ENCODE measurements at places on chromosomes 12 and 14. TPM values are rescaled to one million over a fixed set of nuclear protein-coding genes. Genes with fewer than 3 reads are reported as not detected.

DNA sequence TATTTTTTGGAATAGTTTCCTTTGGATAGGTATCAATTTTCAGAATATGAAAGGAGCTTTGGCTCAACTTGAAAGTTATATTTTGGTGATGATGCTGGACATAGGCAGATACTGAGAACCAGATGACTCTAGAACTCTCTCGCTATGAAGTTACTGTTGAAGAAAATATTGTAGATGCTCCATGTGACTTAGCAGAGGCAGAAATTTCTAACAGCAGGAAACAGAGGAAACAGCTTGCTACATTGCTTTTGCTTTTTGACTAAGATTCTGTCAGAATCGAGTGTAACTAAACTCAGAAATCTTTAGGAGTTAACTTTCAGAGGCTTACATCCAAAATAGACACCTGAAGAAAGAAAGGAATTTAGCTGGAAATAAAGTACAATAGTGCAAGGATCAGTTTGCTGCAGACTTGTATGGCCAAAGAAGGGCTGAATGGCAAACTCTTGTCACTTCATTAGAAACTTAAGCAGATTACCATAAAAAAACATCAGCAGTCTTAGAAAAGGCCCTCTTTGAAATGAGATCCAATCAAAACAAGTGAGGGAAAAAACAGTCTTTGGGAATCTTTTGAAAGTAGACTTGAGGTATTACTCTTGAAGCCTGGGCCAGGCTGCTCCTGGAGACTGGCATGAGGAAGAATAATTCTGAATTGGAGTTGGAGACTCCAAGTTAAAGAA lies 911.8 kb downstream of the FSCB start:
- H3K27ac ChIP-seq, result no peak overlapping the region
- DNase-seq, result no peak
- H3K4me3 ChIP-seq, result no peak overlapping the region
- H3K36me3 ChIP-seq, result no peaks in the 10 kb centered on the region

DNA sequence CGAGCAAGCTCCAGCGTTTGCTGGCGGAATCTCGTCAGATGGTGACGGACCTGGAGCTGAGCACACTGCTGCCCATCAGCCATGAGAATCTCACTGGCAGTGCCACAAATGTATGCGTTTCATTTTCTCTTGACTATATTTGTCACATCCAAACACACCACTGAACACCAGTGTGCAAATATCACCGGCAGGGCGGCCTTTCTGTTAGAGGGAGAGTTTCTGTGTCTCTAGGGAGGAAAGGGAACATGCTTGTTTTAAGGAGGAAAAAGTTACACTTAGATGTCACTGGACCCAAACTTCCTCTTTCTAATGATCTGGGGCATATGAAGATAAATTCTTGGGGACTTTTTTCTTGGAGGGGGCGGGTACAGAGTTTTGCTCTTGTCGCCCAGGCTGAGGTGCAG lies 21.9 kb upstream of the HIP1R start:
- H3K4me3 ChIP-seq, result no peak overlapping the region
- no peaks in the 10 kb centered on the region for H3K27me3 ChIP-seq
- no peak overlapping the region for H3K27ac ChIP-seq

NPAS3 gene
- total RNA-seq, result not detected

- no peak overlapping the region for H3K27ac ChIP-seq
- no peaks in the 10 kb centered on the region for H3K27me3 ChIP-seq
- H3K4me3 ChIP-seq, result no peak overlapping the region
- no peaks in the 10 kb centered on the region for H3K36me3 ChIP-seq
Measured at GRCh38 chr12:69916544-69917235, 91.7 kb downstream of the MYRFL start.

DNA sequence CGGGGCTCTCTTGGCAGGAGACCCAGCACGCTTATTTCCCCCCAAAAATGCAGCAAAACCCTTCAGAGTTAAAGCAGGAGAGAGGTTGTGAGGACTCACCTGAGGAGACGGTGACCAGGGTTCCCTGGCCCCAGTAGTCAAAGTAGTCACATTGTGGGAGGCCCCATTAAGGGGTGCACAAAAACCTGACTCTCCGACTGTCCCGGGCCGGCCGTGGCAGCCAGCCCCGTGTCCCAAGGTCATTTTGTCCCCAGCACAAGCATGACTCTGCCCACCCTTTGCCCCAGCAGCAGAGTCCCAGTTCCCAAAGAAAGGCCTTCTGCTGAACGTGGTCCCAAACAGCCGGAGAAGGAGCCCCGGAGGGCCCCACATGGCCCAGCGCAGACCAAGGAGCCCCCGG lies 337.7 kb downstream of the TMEM121 start:
- no peaks in the 10 kb centered on the region for H3K27me3 ChIP-seq
- H3K27ac ChIP-seq, result no peak overlapping the region
- no peaks in the 10 kb centered on the region for H3K36me3 ChIP-seq
- no peak overlapping the region for H3K4me3 ChIP-seq
- peaks cover 26% of the 10 kb centered on the region for H3K4me1 ChIP-seq
- no peak for DNase-seq

PEX5 gene
- total RNA-seq, result 31.3 TPM

TAS2R10 gene
- total RNA-seq, result 0.22 TPM

SENP1 gene
- 57.3 TPM for total RNA-seq

GRCh38 chr14:90681929-90682328 lies 134.3 kb downstream of the TTC7B start:
- no peak overlapping the region for H3K4me3 ChIP-seq
- no peak for DNase-seq
- peaks cover 8% of the 10 kb centered on the region for H3K4me1 ChIP-seq
- H3K27ac ChIP-seq, result no peak overlapping the region
- H3K36me3 ChIP-seq, result no peaks in the 10 kb centered on the region

- no peaks in the 10 kb centered on the region for H3K36me3 ChIP-seq
- no peak overlapping the region for H3K27ac ChIP-seq
- DNase-seq, result no peak
- H3K4me3 ChIP-seq, result no peak overlapping the region
- no peaks in the 10 kb centered on the region for H3K27me3 ChIP-seq
Measured at GRCh38 chr14:102671410-102671809, 79.0 kb downstream of the RCOR1 start.

CAPRIN2 gene
- total RNA-seq, result 8.8 TPM

GRCh38 chr14:69076341-69076740 lies 76.6 kb downstream of the DCAF5 start:
- DNase-seq, result no peak
- H3K4me3 ChIP-seq, result no peak overlapping the region
- H3K4me1 ChIP-seq, result no peaks in the 10 kb centered on the region
- no peaks in the 10 kb centered on the region for H3K27me3 ChIP-seq
- H3K27ac ChIP-seq, result no peak overlapping the region

KLRG1 gene
- total RNA-seq, result 12.3 TPM

GRCh38 chr12:6790496-6791150 lies 1.3 kb downstream of the CD4 start:
- no peaks in the 10 kb centered on the region for H3K27me3 ChIP-seq
- H3K36me3 ChIP-seq, result peaks cover under 1% of the 10 kb centered on the region
- peak overlapping the region; percentile 86 for H3K4me3 ChIP-seq
- no peak for DNase-seq
- no peak overlapping the region for H3K27ac ChIP-seq

GRCh38 chr12:31650918-31651317 lies 8.6 kb upstream of the ETFBKMT start:
- H3K36me3 ChIP-seq, result no peaks in the 10 kb centered on the region
- H3K4me1 ChIP-seq, result peaks cover 4% of the 10 kb centered on the region
- H3K27me3 ChIP-seq, result no peaks in the 10 kb centered on the region
- no peak overlapping the region for H3K4me3 ChIP-seq
- no peak overlapping the region for H3K27ac ChIP-seq
- no peak for DNase-seq

DNA sequence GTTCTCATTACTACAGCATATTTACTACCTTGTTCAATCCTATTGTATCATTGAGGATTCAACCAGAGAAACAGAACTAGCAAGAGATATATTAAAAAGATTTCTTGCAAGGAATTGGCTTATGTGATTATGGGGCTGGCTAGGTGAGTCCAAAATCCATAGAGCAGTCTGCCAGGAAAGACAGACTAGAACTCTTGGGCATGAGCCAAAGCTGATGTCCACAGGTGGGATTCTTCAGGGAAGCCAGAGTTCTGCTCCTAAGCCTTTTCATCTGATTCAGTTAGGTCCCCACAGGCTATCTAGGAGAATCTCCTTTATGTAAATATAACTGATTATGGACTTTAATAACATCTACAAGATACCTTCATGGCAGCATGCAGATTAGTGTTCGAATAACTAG lies 26.0 kb downstream of the PELI2 start:
- no peaks in the 10 kb centered on the region for H3K27me3 ChIP-seq
- no peaks in the 10 kb centered on the region for H3K36me3 ChIP-seq
- H3K4me1 ChIP-seq, result no peaks in the 10 kb centered on the region
- H3K27ac ChIP-seq, result no peak overlapping the region
- no peak overlapping the region for H3K4me3 ChIP-seq
- DNase-seq, result no peak

- H3K4me1 ChIP-seq, result no peaks in the 10 kb centered on the region
- no peak overlapping the region for H3K27ac ChIP-seq
- H3K4me3 ChIP-seq, result no peak overlapping the region
- no peaks in the 10 kb centered on the region for H3K27me3 ChIP-seq
Measured at GRCh38 chr12:26318661-26319068, 123.3 kb downstream of the SSPN start.

GRCh38 chr14:32201816-32202490 lies at the start of gene RNU6-7:
TSS of gene RNU6-7 (plus strand) at chr14:32202045.
- peak within 1 kb of the TSS; percentile 97 for H3K27ac ChIP-seq
- peak within 1 kb of the TSS; percentile 85 for H3K4me3 ChIP-seq
- no peaks in the 10 kb centered on the region for H3K36me3 ChIP-seq

DNA sequence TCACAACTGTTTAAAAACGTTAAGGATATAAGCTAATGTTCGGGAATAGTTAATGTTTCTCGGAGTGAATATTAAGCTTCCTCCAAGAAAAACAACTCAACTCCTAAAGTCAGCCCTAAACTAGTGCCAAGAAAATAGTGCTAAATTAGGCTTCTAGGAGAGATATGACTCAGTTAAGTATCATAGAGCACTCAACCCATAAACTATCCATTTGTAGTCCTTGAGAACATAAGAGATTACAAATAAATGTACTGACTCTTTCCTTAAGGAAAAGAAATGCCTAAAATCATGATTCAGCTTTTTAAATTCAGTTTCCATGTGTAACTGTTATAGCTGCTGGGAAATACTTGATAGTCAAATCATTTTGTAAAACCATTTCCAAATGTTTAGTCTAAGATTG lies 117.1 kb downstream of the HMGA2 start:
- no peaks in the 10 kb centered on the region for H3K4me1 ChIP-seq
- H3K4me3 ChIP-seq, result no peak overlapping the region
- no peaks in the 10 kb centered on the region for H3K27me3 ChIP-seq
- DNase-seq, result no peak
- H3K27ac ChIP-seq, result no peak overlapping the region

DNA sequence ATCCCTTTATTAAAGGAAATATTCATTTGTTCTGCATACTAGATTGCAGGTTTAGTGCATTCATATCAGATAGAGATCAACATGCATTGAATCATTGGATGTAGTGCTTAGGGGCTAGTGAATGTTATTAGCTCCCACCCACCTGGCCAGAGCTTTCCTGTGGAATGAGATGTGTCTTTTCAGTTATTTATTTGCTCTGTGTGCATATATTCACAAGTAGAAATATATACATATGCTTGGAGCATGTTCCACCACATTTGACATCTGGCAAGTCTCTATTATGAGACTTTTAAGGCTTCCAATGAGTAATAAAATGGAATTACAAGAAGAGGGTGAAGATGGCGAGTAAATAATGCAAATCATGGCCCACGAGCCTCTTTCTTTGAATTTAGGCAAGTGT lies 180.0 kb upstream of the LMO3 start:
- no peak for DNase-seq
- H3K36me3 ChIP-seq, result no peaks in the 10 kb centered on the region
- H3K4me1 ChIP-seq, result no peaks in the 10 kb centered on the region

CLEC6A gene
- total RNA-seq, result not detected

- DNase-seq, result no peak
- H3K4me3 ChIP-seq, result no peak overlapping the region
- H3K36me3 ChIP-seq, result no peaks in the 10 kb centered on the region
- H3K27ac ChIP-seq, result no peak overlapping the region
Measured at GRCh38 chr14:51014625-51015024, 70.3 kb upstream of the PYGL start.

DNA sequence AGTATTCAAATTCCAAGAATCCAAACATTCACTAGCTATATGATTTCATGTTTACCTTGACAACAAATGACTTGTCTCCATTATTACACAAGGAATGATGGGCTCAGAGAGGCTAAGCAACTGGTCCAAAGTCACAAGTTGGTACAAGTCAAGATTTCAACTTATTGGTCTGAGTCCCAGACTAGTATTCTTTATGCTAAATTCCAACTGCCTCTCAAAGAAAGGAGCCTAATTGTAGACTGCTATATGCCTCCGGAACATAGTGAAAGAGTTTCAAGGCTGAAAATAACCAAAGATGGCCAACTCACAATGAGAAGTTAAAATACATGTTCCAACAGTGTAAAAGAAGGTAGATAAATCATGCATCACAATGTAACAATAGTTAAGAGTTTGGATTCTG lies 7.5 kb downstream of the BTG1 start:
- peak overlapping the region; percentile 98 for H3K4me3 ChIP-seq
- peaks cover 33% of the 10 kb centered on the region for H3K36me3 ChIP-seq
- H3K4me1 ChIP-seq, result peaks cover 37% of the 10 kb centered on the region
- H3K27ac ChIP-seq, result peak overlapping the region; percentile 40
- no peak for DNase-seq
- no peaks in the 10 kb centered on the region for H3K27me3 ChIP-seq

GPR162 gene
- not detected for total RNA-seq

GPR65 gene
- total RNA-seq, result 16.1 TPM

TAS2R42 gene
- not detected for total RNA-seq

GRCh38 chr12:68356060-68356695 lies 24.0 kb upstream of the MDM1 start:
- no peak overlapping the region for H3K27ac ChIP-seq
- no peaks in the 10 kb centered on the region for H3K27me3 ChIP-seq
- no peak overlapping the region for H3K4me3 ChIP-seq
- H3K4me1 ChIP-seq, result peaks cover 5% of the 10 kb centered on the region

DNA sequence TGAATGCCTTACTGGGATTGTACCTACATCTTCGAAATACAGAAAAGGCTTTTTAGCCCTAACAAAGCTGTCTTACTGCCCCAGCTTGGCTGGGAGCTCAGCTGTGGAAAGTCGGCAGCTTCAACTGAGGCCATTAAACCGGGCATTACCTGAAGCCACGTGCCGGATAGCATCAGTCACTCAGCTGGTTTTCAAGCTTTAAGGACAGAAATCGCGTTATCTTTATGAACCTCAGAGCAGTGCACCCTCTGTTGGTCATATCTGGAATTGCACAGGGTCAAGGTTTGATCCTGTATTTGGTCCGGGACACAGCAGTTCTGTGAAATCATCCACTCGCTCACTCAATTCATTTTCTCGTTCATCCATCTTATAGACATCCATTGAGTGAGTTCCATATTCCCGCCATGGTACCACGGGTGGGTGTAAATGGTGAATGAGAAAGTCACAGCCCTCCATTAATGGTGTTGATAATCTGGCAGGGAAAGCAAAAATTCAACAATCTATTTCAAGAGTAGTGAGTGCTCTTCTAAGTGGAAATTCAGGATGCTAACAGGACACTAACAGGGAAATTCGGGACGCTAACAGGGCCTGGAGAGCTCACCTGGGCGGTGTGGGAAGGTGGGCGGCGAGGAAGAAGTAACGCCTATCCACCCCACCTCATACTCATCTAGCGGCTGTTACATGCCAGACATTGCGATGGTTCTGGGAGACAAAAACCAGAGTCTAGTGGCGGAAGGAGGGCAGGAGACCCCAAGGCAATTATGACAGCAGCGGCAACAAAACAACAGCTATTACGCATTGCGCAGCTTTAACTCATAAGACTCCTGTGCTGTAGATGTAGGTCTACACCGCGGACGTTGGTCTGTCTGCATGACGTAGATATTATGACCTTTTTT lies 60.6 kb upstream of the TCL1A start:
- H3K4me3 ChIP-seq, result no peak overlapping the region
- H3K4me1 ChIP-seq, result no peaks in the 10 kb centered on the region
- H3K36me3 ChIP-seq, result no peaks in the 10 kb centered on the region
- no peaks in the 10 kb centered on the region for H3K27me3 ChIP-seq
- no peak overlapping the region for H3K27ac ChIP-seq
- DNase-seq, result peak; percentile 22
